T-helper 17 cell (primary cell): ENCODE measurements at places on chromosomes 13 and 19. TPM values are rescaled to one million over a fixed set of nuclear protein-coding genes. Genes with fewer than 3 reads are reported as not detected.

The SPRED3 gene
- 2.2 TPM for total RNA-seq

The CAMSAP3 gene
- 0.12 TPM for total RNA-seq

GRCh38 chr19:35375505-35376307 lies 4.8 kb downstream of the GPR42 start:
- no peak for DNase-seq

The SOX1 gene
- total RNA-seq, result not detected

The NKPD1 gene
- 0.57 TPM for total RNA-seq

- no peak for DNase-seq
These were observed 83.7 kb upstream of the OBI1 start for GRCh38 chr13:78742659-78743058.

GRCh38 chr19:9673912-9674662 lies 813 bp downstream of the ZNF562 start:
- no peak for DNase-seq

- DNase-seq, result no peak
These were observed 1236.8 kb upstream of the SPRY2 start for GRCh38 chr13:81577601-81578195.

The PNMA8B gene
- 0.18 TPM for total RNA-seq

The ZNF582 gene
- total RNA-seq, result 3.9 TPM

DNA sequence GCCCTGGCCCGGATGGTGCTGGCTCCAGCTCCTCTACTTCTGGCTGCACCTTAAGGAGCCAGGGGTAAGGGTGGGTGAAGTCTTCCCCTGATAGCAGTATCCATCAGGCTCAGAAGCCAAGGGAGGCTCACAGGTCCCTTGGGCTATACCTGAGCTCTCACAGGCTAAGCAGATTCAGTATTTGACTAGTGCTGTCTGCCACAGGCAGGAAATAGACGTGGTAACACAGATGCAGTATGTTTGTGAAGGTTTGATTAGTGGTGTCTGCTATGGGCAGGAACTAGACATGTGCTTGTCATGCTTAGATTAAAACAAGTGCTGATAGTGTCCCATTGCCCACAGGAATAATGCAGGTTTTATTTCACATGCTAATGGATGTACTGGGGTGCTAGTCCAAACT lies 4.0 kb downstream of the SYT5 start:
- no peak for DNase-seq

DNA sequence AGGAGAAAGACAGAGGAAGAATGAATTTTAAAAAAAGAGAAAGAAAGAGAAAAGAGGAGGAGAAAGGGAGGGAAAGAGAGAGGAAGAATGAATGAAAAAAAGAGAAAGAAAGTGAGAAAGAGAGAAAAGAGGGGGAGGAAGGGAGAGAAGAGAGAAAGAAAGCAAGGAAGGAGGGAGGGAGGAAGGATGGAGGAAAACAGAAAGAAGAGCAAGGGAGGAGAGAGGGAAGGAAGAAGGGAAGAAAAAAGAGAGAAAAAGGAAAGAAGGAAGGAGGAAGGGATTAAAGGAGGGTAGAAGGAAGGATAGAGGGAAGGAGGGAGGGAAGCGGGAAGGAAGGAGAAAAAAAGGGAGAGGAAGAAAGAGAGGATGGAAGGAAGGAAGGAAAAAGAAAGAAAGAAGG lies 122.3 kb upstream of the ZNF507 start:
- no peak for DNase-seq

The ZNF415 gene
- total RNA-seq, result 0.62 TPM

- DNase-seq, result no peak
These were observed at the start of gene MCEMP1 for GRCh38 chr19:7676854-7677253. Gene MCEMP1, plus strand, starts transcription at chr19:7677090. Its CDS starts 31 bp downstream, at chr19:7677121.

The NUFIP1 gene
- total RNA-seq, result 3.4 TPM

The OR7C1 gene
- not detected for total RNA-seq

- no peak for DNase-seq
These were observed 1653.4 kb downstream of the SLITRK5 start for GRCh38 chr13:89324582-89324981.

DNA sequence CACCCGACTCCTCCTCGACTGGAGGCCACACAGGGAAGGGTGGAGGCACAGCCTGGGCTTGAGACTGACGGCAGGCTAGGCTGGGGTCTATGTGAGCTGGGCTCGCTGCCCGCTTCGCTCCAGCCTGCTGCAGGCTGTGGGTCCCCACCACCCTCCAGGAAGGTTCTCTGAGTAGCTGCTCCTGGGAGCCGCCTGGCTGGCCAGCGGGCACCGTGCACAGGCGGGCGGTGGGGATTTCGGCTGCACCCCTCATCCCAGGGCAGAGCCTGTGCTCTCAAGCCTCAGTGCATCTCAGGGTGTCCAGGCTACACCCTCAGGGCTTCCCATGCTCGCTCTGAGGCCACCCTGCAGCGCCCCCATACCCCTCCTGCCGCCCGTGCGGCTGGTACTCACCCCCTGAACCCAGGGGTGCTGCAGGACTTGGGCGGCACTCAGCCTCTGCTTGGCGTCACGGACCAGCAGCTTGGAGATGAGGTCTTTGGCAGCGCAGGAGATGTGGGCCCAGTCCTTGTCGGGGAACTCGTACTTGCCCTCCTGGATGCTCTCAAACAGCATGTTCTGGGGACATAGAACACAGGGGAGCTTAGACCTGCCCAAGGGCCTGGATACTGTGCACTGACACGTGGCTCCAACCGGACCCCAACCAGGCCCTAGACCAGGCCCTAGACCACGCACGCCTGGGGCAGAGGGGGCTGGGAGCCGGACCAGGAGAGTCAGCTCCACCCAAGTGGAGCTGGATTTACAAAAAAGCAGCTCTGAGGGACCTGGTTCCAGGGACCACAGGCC lies 10.2 kb downstream of the MKNK2 start:
- DNase-seq, result no peak

- DNase-seq, result no peak
These were observed 9.4 kb upstream of the DPY19L3 start for GRCh38 chr19:32396046-32396652.

The LHB gene
- not detected for total RNA-seq

The KIR2DL1 gene
- not detected for total RNA-seq

- DNase-seq, result no peak
These were observed 101.6 kb downstream of the RAP2A start for GRCh38 chr13:97535614-97536013.

The A1BG gene
- total RNA-seq, result 16.0 TPM

GRCh38 chr13:43783820-43784219 lies 3.0 kb downstream of the ENOX1 start:
- no peak for DNase-seq

The ZNF221 gene
- 0.16 TPM for total RNA-seq
